T-cell (primary cell): ENCODE measurements at places on chromosomes 12 and 14. TPM values are rescaled to one million over a fixed set of nuclear protein-coding genes. Genes with fewer than 3 reads are reported as not detected.
A peak's percentile ranks its signal among the peaks of the same experiment; 100 is the strongest.

DNA sequence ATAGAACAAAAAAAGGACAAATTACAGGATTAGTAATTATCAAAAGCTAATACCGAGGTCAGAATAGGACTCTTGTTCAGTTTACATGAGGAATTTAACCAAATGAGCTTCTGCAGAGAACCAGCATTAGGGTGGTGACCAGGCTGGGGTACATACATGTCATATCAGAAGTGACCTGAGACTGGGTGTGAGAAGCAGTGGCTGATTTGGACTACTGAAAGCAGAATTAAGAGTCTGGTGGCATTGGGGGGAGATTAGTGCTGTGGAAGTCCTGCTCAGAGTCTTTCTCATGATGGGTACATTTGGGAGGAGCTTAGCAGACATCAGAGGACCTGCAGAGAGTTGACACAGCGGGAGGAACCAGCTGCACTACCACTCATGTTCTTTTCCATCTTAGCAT lies 21.7 kb downstream of the TRAF3 start:
- peaks cover 42% of the 10 kb centered on the region for H3K4me1 ChIP-seq
- no peak overlapping the region for H3K27ac ChIP-seq
- H3K27me3 ChIP-seq: no peaks in the 10 kb centered on the region
- peaks cover 3% of the 10 kb centered on the region for H3K36me3 ChIP-seq
- H3K4me3 ChIP-seq: no peak overlapping the region
- no peak for DNase-seq

DNA sequence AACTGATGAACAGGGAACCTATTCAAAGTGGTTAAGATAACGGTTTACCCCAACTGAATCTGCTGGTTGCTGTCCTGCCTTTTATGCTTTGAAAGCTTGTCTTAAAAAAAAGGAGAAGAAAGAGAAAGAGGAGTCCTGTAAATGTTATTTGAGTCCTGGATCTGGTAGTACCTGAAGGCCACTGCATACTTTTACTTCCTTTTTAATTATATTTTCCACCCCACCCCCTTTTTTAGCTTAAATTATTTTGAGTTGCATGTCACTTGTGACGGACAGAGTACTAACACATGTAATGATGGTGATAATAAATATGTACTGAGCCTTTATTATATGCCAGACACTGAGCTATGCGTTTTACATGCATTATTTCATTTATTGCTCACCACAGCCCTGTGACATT lies 2.5 kb upstream of the AMIGO2 start:
- H3K27ac ChIP-seq: peak overlapping the region; percentile 85
- H3K27me3 ChIP-seq: no peaks in the 10 kb centered on the region
- H3K36me3 ChIP-seq: no peaks in the 10 kb centered on the region
- DNase-seq: no peak
- H3K4me3 ChIP-seq: no peak overlapping the region
- H3K4me1 ChIP-seq: peaks cover 46% of the 10 kb centered on the region

DNA sequence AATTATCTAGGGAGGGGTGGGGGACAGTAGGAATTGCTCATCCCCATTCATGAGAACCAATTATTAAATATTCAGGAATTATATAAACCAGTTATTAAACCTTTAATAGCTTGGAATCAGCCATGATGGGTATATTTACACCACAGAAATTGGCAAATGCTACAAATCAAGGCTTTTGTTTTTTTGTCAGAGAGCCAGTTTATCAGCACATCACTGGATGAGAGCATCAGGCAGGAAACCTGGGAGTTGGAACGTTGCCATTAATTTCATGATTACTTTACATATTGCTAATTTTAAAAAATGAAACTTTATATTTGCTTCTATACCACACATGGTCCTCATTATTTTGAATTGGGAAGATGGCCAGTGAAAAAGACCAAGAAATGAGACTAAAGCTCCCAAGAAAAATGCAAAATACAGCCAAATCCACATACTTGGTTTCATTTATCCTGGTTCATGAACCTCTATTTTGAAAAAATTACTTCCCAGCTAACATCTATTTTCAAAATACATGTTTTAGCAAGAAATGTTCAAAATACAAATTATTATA lies 48.4 kb downstream of the ATL1 start:
- no peak overlapping the region for H3K4me3 ChIP-seq
- DNase-seq: no peak
- no peak overlapping the region for H3K27ac ChIP-seq
- no peaks in the 10 kb centered on the region for H3K4me1 ChIP-seq
- no peaks in the 10 kb centered on the region for H3K27me3 ChIP-seq

DNA sequence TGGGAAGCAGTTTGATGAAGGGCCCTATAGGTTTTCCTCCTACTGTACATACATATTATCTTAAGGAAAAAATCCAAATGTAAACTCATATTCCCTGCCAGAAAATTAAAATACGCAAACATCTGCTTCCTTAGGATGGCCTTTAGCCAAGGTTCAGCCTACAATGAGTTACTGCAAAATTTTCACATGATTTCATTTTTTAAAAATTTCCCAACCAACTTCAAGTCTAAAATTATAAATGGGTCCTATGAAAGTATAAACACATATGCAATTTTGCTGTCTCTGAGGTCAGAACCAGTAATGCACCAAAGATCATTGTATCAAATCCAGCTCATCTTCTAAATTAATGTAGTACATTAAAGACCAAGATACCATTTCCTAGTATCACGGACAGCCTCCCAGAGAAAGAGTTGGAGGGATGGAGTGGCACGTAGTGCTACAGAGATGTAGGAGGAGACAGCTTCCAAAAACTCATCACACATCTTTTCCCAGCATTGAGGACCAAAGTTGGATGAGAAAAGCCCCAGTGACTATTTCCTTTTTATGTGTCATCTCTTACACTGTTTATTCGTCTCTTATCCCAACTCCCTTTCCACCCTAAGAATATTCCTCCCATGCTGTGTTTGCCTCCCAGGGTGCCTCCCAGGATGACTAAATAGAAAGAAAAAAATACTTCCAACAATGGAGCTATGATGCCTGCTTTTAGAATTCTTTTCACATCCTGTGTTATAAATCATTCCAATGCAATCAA lies 92.3 kb upstream of the SLCO1C1 start:
- H3K4me1 ChIP-seq: no peaks in the 10 kb centered on the region
- no peaks in the 10 kb centered on the region for H3K27me3 ChIP-seq

DNA sequence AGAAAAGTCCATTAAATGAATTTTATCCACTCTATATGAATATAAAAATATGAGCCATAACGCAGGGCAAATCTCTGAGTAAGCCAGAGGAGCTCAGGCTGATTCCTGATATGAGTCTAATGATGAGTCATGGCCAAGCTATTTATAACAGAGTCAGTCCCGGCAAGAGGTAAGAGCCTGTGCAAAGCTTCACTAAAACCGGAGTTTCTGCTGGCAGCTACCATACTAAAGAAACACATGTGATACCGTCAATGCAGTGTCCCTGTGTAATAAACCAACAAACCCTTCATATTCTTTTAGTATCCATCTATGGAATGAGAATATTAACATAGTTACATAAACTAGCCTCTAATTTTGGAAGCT lies 319.4 kb downstream of the KCNC2 start:
- H3K27me3 ChIP-seq: no peaks in the 10 kb centered on the region
- H3K27ac ChIP-seq: no peak overlapping the region
- H3K36me3 ChIP-seq: no peaks in the 10 kb centered on the region
- H3K4me1 ChIP-seq: peaks cover 3% of the 10 kb centered on the region
- no peak for DNase-seq

- H3K27me3 ChIP-seq: no peaks in the 10 kb centered on the region
- no peak overlapping the region for H3K27ac ChIP-seq
- no peaks in the 10 kb centered on the region for H3K4me1 ChIP-seq
- H3K36me3 ChIP-seq: no peaks in the 10 kb centered on the region
- H3K4me3 ChIP-seq: no peak overlapping the region
- DNase-seq: no peak
Measured at GRCh38 chr12:40309001-40309400, 84.2 kb downstream of the LRRK2 start.

DNA sequence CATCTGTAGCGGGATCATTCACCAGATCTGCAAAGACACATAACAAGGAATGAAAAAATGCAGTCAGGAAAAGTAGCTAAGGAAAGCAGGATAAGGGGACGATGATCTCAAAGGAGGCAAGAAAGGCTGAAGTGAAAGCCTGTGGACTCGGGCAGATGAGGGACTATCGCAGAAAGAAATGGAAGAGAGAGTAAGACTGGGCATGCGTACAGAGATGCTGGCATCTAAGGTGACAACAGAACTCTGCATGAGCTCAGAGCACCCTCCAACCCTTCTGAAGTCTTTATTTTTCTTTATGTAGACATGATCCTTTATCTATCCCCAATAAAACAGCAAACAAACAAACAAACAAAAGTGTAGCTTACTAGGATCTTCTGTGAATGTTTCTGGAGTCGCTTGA lies 7.2 kb downstream of the MFAP5 start:
- no peaks in the 10 kb centered on the region for H3K4me1 ChIP-seq
- no peak overlapping the region for H3K4me3 ChIP-seq
- DNase-seq: no peak
- no peaks in the 10 kb centered on the region for H3K36me3 ChIP-seq
- no peak overlapping the region for H3K27ac ChIP-seq
- no peaks in the 10 kb centered on the region for H3K27me3 ChIP-seq

DNA sequence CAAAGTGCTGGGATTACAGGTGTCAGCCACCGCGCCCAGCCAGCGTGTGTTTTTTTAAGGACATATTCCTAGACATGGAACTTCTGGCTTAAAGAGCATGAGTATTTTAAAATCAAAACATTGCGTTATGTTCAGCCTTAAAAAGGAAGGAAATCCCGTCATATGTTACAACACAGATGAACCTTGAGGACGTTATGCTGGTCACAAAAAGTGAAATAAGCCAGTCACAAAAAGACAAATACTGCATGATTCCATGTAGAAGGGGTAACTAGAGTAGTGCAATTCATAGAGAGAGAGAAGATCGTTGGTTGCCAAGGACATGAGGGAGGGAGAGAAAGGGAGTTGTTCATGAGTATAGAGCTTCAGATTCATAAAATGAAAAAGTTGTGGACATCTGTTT lies 53.9 kb downstream of the ACACB start:
- DNase-seq: no peak
- no peaks in the 10 kb centered on the region for H3K4me1 ChIP-seq
- H3K36me3 ChIP-seq: peaks cover 29% of the 10 kb centered on the region
- H3K4me3 ChIP-seq: no peak overlapping the region
- no peaks in the 10 kb centered on the region for H3K27me3 ChIP-seq

DNA sequence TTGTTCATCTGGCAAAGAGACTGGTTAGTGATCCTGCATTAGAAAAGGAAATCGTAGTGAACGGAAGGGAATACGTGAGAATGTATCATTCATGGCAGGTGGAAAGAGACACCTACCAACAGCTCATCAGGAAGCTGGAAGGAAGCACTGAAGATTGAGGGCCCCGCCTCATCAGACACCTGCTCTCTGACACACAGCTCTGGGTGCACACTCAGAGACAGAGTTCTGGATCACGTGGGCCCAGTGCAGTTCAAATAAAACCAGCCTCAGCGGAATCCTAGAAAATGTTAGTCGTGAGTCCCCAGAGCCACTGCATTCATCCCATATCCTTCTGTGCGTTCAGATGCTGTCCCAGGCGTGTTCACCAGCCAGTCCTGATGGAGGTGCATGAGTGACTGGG lies 129.7 kb downstream of the GLT1D1 start:
- H3K4me1 ChIP-seq: no peaks in the 10 kb centered on the region
- H3K36me3 ChIP-seq: no peaks in the 10 kb centered on the region
- no peak for DNase-seq

DNA sequence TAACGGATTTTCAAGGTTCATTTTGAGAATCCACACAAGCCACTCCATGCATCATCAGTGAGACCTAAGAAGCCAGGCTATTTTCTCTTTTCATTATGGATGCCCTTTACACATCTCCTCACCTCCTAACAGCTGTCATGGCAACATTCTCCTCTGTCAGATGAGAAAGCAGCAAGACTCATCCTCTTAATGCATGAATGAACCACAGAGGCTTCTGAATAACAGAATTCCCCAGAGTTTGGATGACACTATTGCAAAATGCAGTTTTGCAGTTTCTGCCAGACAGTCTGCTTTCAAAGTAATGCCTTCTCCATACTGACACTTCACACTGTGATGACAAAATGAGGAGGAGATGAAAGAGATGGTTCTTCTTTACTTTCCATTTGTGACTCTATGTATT lies 286.7 kb upstream of the GRIP1 start:
- DNase-seq: no peak
- peaks cover 31% of the 10 kb centered on the region for H3K4me1 ChIP-seq
- no peaks in the 10 kb centered on the region for H3K36me3 ChIP-seq
- H3K27ac ChIP-seq: no peak overlapping the region
- H3K27me3 ChIP-seq: no peaks in the 10 kb centered on the region

DNA sequence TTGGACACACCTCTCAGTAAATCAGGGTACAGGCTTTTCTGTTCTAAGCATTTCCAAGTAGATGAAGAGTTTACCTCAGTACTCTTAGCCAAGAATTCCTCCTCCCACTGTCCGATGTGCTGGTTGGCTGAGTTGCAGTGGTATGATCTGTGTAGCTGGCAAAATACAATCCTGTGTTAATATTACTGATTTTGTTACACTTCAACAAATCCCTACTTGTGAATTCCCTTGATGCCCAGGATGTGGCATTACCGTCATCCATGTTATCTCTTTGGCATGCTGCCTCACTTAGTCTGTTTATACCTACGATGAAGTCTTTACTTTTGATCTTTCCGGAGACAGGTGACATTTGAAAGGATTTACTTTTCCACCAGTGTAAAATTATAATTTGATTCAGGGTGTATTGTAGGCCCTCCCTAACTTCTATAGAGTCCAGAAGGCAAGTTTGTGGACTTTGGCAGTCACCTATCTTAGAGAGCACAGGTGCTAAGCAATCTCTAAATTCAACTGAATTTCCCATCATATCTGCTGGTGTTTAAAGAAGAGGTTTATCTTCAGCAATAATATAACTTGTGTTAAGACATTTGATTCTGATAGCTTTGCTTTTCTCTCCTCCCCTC lies 10.1 kb downstream of the CCDC196 start:
- no peak for DNase-seq
- no peak overlapping the region for H3K27ac ChIP-seq
- H3K27me3 ChIP-seq: no peaks in the 10 kb centered on the region
- H3K4me3 ChIP-seq: no peak overlapping the region
- H3K36me3 ChIP-seq: no peaks in the 10 kb centered on the region

DNA sequence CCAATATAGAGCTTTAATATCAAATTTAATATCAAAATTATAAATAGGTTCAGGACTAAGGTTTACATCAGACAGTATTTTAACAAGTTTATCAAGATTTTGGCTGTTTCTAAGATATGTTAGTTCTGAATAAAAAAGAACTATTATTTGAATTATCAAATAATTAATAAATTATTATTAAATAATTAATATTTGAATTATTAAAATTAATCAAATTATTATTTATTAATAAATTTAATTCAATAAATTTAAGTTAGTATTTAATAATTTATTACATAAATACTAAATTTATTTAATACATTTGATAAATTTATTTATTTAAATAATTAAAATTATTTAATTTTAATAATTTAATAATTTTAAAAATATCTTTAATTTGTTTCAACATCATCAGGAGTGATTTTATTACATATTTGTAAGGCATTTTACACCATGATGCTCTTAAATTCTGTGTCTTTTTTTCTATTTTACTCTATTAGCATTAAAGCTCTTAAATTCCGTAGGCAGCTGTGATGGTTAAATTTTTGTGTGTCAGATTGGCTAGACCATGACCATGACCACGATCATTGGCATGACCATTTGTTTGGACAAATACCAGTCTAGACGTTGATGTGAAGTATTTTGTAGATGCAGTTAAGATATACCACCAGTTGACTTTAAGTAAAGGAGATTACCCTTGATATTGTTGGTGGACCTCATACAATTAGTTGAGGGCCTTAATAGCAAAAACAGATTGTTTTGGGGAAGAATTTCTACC lies 82.6 kb downstream of the BBS10 start:
- H3K27me3 ChIP-seq: peaks cover 2% of the 10 kb centered on the region
- no peaks in the 10 kb centered on the region for H3K4me1 ChIP-seq
- no peak for DNase-seq
- H3K27ac ChIP-seq: no peak overlapping the region
- H3K36me3 ChIP-seq: no peaks in the 10 kb centered on the region

TRIM9 gene
- 0.58 TPM for total RNA-seq

CCDC196 gene
- total RNA-seq: not detected

MIP gene
- total RNA-seq: not detected
